ENCODE measurements at places on chromosomes 13 and 19.

DNA sequence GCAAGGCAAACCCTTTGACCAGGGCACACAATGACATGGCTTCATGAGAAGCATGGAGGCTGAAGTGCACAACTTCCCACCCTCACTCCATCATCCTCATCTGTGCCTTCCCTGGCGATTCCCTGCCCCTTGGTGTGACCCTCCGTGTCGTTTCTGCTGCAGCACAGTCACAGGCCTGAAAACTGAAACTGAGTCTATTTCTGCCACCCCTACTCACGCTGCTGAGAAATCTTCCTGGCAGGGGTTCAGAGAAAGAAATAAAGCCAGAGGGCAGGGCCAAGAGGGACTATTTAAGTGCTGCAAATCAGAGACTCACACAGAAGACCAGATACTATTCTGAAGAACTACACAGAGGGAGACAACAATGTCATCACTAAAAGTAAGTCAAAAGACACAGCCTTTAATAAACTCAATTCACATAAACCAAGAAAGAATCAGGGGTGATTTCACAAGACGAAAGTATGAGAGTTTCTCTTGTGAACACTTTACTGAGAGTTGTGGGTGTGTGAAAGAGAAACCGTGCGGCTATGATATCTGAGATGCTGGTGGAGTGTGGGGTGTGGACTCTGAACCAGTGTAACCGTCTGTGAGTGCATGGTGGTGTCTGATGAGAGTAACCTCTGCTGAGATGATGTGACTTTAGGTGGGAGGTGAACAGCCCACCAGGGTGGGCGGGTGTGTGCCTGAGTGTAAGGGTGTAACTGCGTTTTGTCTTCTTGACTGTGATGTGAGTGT, 23.5 kb downstream of the LGALS16 start:
- no peak for DNase-seq

DNA sequence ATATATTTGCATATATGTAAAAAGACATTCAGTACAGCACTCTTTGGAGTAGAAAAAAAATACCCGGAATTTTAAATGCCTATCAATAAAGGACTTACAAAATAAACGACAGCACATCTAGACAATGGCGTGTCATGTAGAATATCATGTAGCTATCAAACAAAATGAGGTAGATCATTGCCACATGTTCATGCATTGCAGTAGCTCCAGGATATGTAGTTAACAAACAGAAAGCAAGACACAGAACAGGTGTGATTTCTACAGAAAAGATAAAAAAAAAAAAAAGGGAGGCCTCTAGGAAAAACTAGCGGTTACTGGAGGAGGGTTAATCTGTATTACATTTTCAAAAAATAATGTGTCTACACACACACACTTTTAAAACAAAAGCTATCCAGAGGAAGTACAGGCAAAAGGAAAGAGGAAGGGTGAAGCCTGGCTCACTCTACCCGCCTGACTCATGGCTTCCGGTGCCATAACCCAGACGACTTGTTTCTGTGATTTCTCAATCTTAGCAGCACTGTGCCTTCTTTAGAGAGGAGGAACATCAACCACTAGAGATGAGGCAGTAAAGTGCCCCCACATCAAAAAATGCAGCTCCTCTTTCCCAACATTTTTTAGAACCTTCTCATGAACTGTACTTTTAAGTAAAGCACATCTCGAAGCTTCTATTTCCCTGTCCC, 6.9 kb downstream of the KCTD12 start:
- DNase-seq = no peak

GRCh38 chr13:28717170-28717569, 1.6 kb downstream of the SLC46A3 start:
- DNase-seq = no peak

DNA sequence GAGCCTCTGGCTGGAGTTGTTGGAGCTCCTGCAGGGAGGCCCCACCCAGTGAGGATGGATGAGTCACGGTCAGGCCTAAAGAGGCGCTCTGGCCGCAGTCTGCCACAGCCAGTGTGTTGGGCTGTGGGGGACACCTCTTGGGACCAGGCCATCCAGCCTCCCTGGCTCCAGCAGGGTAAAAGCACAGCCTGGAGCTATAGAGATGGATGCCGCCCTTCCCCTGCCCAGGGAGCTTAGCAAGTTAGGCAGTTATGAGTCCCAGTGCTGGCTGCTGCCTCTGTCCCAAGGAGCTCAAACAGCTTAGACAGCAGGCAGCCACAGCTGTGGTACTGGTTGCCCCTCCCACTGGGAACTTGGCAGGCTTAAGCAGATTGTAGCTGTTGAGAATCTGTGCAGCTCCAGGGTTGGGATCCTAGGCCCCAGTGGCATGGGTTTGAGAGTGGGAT, 100.9 kb downstream of the NDFIP2 start:
- peak; percentile 54 for DNase-seq

DNA sequence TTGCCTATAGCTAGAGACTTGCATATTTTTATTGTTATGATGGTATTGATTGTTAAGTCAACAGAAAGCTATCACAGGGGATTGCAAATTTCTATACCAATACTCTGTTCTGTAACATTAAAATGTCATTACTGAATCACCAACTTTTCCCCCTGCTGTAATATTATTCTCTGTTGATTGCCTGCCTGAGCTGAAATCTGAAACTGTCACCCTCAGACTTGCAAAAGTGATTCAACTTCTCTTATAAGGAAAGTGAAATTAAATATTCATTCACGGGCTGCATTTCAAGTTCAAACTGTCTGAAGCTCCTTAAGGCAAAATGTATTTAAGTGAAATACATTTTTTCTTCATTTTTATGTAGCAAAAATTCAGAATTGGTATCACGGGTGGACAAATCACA, 723.2 kb downstream of the PCDH9 start:
- no peak for DNase-seq

DNA sequence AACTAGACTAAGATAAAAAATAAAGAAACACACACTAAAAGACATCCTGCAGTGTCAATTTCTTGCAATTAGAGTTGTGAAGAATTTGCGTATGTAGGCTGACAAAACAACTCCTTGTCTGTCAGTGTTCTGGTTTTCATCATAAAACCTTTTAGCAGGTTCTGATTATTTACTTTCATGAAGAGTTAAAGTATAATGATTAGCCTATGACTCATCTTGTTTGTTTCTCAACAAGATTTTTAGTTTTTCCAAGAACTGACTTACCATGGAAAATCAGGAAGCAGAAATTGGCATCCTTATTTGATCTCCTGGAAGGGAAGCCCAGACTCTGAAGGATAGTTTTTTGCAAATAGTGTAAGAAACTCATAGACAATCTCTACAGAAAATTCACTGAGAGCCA, 848.7 kb upstream of the PCDH9 start:
- no peak for DNase-seq

- no peak for DNase-seq
Measured at GRCh38 chr19:15280048-15280725, 47.9 kb upstream of the EPHX3 start.

GRCh38 chr13:36163286-36163685, 32.1 kb upstream of the DCLK1 start:
- no peak for DNase-seq

DNA sequence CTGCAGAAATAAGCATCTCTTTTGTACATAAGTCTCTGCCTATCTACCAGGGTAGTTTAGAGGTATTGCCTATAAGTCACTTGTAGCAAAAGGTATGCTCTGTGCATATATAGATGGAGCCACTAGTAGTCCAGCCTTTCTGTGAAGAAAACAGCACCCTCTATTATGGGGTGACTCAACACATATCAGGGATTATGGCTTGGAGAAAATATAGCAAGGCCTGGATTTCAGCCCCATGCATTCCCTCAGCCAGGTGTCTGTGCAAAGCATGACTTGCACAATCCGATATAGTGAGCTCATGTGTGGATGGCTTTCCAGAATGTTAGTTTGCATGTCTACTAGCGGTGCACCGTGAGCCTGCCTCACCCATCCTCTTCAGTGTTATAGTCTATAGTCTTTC, 13.4 kb upstream of the NALCN start:
- DNase-seq = no peak

DNA sequence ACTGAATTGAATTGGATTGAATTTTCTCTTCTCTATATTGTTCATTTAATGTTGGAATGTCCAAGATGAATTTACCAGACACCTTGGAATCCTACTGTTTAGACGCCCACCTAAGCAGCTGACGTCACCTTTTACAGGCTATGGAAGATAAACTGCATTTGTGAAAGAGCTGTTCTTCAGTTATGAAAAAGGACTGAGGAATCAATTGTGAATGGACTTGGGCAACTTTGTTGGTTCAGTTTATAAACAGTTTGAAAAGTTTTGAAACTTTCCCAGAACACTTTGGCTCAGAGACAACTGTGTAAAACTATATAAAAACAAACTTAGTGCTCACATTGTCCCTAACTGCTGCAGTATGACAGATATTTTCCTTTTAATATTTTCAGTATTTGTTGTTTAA, 590.8 kb upstream of the SPRY2 start:
- no peak for DNase-seq

DNA sequence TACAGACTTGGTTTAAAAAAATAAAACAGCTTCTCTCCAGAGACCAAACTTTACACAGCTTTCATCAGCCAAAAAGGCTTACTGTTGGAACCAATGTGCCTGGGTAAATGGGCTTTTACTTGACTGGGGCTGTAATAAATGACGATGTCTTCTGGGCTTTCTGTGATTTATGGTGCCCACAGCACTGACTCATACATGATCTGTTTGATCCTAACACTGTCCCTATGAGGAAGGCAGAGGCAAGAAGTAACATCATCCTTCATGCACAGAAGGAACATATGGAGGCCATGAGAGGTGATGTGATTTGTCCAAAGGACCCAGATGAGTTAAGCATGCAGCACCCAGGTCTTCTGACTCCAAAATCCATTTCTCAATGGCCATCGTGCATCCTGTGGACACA, 77.4 kb downstream of the DOCK9 start:
- no peak for DNase-seq

GRCh38 chr19:45768655-45768983, 433 bp downstream of the SIX5 start:
- DNase-seq = no peak

DNA sequence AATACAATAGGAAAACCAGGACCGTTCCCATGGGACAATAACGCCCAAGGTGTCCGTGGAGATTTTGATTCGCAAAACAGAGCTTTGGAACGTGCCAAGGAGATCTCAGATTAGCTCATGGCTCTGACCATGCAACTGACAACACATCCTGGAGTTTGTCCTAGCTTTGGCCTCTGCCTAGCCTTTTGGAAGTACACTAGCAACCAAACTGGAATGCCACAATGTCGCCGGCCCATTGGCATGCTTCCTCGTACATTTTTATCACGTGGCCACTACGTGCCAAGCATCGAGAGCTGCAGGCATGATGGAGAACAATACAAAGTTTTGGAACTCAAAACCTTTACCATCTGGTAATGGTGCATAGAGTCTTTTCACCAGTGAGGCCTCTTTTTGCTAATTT, 256.5 kb downstream of the DCLK1 start:
- DNase-seq = no peak

- DNase-seq = peak; percentile 46
Measured at GRCh38 chr13:98289339-98289945, 112.4 kb upstream of the RNF113B start.

GRCh38 chr13:113947311-113948033, 26.4 kb downstream of the C13orf46 start:
- no peak for DNase-seq

GRCh38 chr19:14073261-14073924, 807 bp downstream of the MISP3 start:
- DNase-seq = peak; percentile 93

DNA sequence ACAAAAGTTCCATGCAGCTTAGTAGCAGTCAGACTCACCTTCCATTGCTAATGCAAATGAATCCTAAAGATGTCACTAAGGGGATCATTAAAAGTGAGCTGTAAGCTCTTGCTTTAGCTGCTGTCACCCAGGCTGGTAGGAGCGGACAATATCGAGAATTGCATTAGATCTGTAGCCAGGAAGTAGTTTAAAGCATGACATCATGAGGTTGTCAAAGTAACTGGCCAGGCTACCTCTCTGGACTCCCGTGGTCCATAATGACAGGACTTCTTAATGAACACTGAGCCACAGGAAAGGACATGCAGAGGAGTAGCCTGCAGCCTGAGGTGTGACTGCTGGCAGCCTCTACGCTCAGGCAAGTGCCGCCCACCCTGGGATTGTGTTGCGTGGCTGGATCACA, 522.3 kb upstream of the NBEA start:
- no peak for DNase-seq

DNA sequence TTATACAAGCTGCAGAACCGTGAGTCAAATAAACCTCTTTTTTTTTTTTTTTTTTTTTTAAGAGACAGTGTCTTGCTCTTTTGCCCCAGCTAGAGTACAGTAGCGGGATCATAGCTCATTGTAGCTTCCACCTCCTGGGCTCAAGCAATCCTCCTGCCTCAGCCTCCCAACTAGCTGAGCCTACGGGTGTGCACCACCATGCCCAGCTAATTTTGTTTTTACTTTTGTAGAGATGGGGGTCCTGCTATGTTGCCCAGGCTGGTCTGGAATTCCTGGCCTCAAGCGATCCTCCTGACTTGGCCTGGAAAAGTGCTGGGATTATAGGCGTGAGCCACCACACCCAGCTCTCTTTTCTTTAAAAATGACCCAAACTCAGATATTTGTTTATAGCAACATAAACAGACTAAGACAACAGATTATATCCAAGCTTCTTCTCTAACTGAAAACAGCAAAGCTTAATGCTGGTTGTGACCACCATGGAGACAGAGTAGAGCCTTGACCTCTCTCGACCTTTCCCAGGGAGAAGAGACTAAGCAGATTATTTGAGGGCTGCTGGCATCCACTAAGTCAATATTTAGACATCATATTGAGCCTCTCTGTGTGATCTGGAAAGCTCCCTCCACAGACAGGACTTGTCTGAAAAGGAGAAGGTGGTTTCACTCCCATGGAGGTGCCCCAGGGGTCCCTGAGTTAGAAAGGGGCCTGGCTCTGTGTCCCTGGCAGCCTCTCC, 150.0 kb downstream of the KCTD15 start:
- DNase-seq = no peak

Measured in D341Med (cell line).